ENCODE measurements at places on chromosomes 11 and 22.

DNA sequence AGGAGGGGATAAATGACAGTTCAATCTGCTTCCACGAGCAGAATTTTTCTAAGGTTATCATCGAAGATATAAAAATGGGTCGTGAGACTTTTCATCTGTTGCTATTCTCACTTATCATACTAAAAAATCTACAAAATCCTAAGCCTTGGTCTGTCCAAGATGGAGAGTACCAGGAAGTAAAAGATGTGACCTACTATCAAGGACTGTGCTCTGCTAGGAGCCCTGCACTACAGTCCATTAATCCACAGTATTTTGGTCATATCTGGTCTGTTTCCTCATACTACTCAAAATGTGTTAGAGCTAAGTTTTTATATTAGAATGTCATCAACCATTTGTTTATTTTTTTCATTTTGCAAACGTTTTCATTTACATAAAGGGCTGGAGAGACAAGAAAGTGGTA is 79.4 kb downstream of the DDIAS start:
- no peak for DNase-seq

GRCh38 chr11:95229993-95230809 is 801 bp downstream of the SESN3 start:
- peak; percentile 16 for DNase-seq

DNA sequence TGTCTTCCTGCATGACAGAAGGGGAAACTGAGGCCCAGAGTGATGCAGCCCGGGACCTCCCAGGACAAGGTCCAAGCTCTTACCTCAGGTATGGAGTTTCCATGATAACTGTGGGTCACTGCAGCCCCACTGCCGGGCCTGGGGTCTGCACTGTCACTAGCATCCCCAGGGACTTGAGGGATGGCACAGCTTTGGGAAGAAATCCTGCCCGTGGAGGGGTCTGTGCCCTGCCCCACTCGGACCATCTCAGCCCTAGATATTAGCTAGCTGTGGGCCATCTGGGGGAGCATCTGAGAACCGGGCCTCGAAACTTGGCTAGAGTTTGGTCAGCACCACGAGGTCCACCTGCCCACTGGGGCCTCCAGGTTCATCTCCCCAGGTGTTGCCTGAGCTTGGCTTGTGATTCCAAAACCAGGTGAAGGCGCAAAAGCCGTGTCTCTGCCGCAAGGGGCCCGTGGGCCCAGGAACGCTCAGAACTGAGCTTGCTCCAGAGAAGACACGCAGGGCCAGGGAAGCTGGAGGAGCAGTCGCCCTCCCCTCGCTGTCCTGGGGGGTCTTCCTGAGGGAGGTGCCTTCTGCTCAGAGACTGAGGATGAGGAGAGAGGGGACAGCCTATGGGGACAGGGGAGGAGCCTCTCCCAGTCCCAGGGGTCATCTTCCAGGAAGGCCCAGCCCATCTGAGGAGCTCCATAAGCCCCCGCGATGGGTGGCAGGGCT is 4.8 kb downstream of the LINC01488 start:
- DNase-seq = no peak

GRCh38 chr11:2443881-2444820 is at the start of gene TRPM5:
TRPM5 (minus strand) TSS chr11:2444514; CDS start chr11:2423036, 21,478 bp downstream.
- peak; percentile 71 for DNase-seq

DNA sequence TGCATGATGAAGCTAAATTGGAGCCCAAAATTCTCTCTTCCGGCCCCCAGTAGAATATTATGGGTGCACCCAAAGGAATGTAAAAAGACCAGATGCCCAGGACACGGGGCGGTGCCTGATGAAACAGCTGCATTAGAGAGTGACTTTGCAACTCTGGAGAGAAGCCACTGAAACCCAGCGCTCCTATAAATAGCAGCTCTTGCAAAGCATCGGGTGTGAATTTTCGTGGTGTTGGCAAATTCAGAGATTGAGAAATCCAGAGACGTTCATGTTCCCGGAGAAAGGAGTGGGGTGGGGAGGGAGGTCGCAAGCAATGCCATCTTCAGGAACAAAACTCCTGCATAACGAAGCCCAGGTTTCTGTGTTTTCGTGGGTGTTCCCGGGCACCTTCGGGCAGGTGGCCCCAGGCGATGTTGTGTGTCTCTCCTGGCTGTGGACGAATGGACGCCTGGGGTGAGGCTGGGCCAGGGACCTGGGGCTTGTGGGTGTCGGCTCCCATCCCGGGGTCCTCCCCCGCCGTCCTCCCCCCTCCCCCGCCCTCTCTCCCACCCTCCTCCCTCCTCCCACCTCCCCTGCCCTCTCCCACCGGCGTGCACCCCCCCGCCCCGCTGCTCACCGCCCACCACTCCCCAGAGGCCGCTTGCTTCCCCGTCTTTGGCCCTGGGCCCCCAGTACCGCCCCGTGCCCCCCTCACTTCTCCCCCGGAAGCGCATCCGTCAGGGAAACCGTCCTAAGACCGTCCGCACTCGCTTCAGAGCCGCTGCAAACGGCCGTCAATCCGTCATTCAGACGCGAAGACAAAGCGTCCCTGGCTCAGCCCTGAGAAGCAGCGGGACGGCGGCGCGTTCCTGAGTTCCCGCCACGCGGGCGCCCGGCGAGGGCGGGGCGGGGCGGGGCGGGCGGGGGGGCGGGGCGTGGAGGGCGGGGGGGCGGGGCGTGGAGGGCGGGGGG is 26.7 kb upstream of the TOLLIP start:
- DNase-seq = peak; percentile 52

- DNase-seq = no peak
Observed at GRCh38 chr22:19446603-19447329, 745 bp downstream of the C22orf39 start.

GRCh38 chr11:86874304-86875056 is 74.1 kb downstream of the PRSS23 start:
- DNase-seq = no peak

DNA sequence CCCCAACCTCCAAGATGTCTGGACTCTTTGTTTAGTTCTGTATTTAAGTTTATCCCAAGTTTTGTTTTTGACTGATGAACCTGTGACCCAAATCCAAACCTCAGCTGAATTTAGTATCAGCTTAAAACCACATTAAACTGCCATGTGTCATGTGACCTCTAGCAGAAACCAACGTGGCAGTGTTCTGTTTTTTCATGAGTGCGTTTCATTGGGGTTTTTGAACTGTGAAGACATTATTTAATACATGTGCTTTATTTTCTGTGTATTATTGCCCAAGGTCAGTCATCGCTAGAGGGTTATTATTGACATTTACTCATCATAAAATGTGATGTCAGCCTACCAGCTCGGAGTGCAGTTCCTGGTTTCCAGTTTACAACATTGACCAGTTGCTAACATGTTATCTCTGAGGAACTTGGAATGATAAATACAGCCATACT is 1.8 kb downstream of the TLCD5 start:
- DNase-seq = no peak

DNA sequence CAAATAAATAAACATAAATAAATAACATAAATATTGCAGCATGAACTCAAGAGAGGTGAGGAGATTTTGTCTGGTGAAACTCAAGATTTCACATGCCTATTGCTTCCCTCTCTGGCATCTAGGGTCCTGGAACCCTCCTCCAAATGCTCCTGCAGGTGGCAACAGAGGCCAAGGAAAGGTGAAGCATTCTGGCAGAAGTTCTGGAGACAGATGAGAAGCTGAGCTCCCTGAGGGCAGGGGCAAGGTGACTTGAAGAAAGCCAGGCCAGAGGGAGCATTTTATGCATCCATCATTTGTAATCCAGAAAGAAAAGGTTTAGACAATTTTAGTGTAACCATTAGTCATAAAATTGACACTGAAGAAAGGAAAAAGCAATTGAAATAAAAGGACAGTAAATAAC is 64.9 kb downstream of the ENDOD1 start:
- DNase-seq = peak; percentile 49

DNA sequence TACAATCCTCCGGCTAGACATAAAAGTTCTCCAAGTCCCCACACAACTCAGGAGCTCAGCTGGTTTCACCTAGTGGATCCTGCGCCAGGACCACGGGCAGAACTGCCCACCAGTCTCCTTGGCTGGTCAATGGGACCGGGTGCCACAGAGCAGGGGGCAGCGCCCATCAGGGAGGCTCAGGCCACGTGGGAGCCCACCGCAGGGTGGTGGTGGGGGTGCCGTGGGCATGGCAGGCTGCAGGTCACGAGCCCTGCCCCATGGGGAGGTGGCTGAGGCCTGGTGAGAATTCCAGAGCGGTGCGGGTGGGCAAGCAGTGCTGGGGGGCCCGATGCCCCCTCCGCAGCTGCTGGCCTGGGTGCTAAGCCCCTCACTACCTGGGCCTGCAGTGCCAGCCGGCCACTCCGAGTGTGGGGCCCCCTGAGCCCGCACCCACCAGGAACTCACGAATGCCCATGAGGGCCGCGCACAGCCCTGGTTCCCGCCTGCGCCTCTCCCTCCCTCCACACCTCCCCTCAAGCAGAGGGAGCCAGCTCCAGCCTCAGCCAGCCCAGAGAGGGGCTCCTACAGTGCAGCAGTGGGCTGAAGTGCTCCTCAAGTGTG is 1091.9 kb upstream of the TENM4 start:
- DNase-seq = no peak

GRCh38 chr11:74318241-74318932 is 6.9 kb upstream of the P4HA3 start:
- no peak for DNase-seq

DNA sequence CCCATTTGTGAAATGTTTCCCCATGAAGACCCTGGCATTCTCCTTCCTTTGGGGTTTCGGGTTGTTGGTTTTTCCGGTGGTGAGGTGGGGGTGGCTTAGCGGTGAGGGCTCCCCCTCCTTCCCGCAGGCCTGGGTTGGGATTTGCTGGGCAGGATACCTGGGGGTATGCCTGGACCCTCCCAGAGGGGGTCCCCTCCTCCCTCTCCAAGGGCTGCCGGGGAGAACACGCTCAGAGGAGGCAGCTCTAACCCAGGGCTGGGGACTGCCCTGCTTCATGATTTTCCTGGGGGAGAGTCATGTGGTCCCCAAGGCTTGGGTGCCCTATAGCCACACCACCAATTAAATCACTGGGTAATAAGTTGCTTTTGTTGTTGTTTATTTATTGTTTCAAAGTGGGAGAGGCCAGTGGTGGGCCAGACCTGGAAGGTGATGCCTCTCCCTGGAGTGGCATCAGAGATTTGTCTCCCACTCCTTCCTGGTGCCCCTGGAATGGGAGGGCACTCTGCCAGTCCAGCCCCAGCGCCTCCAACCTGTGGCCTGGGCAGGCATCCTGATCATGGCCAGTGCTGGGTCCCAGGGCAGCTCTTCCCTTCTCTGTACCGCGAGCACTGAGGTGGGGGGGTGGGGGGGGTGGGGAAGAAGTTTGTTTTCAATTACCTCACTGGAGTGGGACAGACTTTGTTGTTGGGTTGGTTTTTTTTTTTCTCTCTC is 1.3 kb upstream of the CLCF1 start:
- DNase-seq = no peak

DNA sequence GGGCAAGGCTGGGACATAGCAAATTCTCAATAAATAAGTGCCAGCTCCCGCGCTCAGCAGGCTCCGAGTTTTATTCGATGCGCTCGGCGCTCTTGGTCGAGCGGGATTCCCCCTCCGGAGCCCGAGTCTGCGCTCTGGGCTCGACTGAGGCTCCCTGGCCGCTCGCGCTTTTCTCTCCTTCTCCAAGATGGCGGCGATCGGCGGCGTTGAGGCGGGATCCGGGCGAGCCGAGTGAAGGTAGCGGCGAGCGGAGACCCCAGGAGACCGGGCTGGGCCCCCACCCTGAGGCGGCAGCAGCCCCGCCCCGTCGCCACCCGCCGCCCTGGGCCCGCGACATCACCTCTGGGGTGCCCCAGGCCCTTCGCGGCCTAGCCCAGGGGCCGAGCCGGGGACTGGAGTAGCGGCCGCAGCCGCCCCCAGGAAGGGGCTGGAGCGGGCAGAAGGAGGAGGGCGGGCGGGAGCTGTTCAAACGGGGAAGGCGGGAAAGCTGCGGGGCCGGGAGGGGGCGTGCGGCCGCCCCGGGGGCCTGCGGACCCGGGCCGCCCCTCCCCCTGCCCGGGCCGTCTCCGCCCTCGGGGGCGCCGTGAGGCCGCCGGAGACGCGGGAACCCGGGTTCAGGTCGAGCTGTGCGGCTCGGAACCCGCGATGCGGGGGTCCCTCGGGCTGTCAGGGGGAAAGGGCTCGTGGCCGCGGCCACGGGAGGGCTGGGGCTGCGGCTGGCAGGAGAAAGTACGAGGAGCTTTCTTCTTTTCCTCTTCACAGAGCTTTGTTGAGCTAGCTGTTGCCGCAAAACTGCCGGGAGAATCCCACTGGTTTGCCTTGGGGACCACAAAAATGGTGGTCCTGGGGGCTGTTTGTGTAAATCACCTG is at the start of gene HMGXB4:
Gene HMGXB4, plus strand, starts transcription at position 173 of the 870 bp plus-strand sequence. CDS start 4,898 bp downstream, outside the sequence.
- DNase-seq = peak; percentile 81

- DNase-seq = no peak
Observed at GRCh38 chr11:102453302-102453695, 734 bp upstream of the TMEM123 start.

GRCh38 chr22:27725661-27726060 is 75.9 kb downstream of the MN1 start:
- no peak for DNase-seq

GRCh38 chr11:6350043-6350442 is 29.7 kb upstream of the CAVIN3 start:
- DNase-seq = no peak

- DNase-seq = no peak
Observed at GRCh38 chr22:36728505-36728904, 25.0 kb upstream of the CACNG2 start.

DNA sequence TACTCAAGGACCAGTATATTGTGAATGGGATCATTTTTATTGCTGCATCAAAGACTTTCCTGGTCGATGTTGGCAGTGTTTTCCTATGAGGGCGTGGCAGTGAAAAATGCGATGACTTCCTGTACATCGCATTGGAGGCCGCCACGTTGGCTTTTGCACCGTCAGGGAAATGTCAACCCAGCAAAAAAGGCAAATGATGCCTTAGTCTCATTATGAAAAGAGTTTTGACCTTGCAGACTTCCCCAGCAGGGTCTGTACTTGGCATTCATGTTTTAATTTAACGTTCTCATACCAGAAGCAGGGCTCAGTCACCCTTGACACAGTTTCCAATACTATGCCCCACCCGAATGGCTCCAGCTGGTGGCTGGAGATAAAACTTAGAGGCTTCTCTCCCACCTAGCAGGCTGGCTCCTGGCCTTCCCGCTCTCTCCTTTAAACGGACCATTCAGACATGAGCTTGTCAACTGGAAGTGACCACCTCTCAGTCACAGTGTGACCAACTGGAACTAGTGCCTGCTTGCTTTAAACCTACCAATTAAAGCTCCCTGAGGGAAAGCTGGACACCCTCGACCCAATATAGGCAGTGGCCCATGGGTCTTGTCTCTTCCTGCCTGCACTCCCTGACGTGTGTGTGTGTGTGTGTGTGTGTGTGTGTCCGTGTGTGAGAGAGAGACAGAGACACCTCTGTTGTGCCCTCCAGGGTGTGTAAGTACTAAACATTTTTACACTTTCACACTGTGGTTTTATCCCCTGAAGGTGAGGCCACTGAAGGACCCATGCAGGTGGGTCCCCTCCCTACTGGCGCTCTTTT is 8.7 kb upstream of the GDPD5 start:
- DNase-seq = no peak

DNA sequence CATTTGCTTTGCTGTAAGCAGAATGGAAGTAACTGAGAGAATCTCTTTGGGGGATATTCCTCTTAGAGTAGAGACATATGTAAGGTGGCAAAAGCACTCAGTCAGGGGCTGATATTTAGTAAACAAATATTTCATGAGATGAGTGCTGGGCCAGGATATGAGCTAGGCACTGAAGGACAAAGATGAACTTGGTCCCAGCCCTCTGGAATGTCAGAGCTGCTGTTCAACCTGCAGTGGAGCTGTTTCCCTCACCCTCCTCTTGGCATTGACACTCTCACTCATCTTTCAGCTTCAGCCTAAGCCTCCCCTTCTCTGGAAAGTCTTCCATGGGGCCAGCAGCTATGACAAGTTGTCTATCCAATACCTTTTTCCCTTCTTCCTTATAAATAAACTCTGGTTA is 22.2 kb downstream of the RASSF10 start:
- DNase-seq = no peak

Data from T follicular helper cell (primary cell).